ENCODE measurements at places on chromosomes 16 and 17.

DNA sequence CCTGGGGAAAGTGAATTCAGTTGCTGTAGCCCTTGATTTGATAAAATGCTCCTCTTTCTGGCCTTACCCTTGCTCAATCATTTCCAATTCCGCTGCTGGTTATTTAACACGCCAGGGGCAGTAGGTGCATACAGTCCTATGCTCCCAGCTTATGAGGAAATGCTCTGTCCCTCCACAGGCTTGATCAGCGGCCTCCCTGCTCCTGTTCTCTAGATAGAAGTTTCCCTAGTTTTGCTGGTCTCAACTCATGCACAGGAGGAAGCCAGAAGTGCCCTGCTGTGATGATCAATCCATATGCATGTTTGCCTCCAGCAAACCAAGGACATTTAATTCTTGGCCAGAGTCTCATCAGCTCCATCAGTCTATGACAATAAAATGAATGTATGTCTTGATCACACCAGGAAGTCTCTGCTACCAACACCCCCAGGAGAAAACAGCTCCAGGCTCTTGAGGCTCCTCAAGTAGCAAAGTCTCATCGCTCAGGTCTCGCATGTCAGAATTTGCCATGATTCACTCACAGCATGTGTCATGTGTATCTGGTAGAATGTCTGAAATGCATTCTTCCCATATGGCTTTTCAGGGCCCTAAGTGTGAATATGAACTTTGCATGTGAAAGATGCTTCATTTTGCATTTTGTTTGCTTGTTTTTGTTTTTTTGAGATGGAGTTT, 208.9 kb downstream of the CDH13 start:
- DNase-seq, result no peak

- DNase-seq, result no peak
Observed at GRCh38 chr16:25006504-25007056, 8.6 kb downstream of the ARHGAP17 start.

- no peak for DNase-seq
Observed at GRCh38 chr16:50996830-50997186, 154.3 kb downstream of the SALL1 start.

DNA sequence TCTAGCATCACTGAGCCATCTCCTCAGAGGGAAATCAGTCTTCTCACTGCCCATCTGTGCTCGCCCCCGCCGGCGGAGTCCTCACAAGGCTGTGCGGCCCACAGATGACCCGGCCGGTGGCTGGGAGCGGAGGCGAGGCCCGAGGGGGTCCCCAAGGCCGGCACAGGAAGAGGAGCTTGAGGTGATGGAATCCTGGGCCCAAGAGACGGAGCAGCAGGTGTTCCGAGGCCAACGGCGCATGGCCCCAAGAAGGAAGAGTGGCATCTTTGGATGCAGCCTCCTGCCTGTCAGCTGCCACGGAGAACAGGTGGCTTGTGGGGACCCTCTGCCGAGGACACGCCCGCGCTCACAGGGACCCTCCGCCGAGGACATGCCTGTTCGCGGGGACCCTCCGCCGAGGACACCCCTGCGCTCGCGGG, 72.7 kb upstream of the GNG13 start:
- DNase-seq, result no peak

Measured in GM12891 (cell line).